Cardiac septum (tissue), 1 donor: ENCODE measurements at places on chromosomes 3 and 15. TPM values are rescaled to one million over a fixed set of nuclear protein-coding genes. Genes with fewer than 3 reads are reported as not detected.

GRCh38 chr3:114178770-114179368, at the start of gene DRD3:
Gene DRD3, minus strand, starts transcription at chr3:114179052. Its CDS starts 7,060 bp downstream, at chr3:114171992.
- DNase-seq, result no peak

GRCh38 chr3:135788146-135788545, 177.4 kb upstream of the PPP2R3A start:
- no peak for DNase-seq

DNA sequence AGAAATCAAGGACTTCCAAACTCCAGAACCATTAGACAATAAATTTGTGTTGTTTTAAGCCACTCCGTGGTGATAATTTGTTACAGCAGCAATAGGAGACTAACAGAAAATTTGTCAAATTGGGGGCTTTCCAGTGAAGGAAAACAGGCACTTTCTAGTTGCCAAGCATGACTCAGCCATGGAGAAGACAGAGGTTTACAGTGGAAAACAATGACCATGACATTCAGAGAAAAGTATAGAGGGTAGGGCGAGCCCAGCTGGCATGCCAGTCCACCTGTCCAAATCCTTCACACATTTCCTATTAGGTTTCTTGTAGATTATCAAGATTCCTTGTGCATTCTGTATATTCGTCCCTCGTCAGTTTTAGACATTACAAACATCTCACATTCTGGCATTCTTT, 24.9 kb downstream of the SLCO2A1 start:
- no peak for DNase-seq

The FBN1 gene
- total RNA-seq, result 32.1 TPM

The C3orf49 gene
- not detected for total RNA-seq

DNA sequence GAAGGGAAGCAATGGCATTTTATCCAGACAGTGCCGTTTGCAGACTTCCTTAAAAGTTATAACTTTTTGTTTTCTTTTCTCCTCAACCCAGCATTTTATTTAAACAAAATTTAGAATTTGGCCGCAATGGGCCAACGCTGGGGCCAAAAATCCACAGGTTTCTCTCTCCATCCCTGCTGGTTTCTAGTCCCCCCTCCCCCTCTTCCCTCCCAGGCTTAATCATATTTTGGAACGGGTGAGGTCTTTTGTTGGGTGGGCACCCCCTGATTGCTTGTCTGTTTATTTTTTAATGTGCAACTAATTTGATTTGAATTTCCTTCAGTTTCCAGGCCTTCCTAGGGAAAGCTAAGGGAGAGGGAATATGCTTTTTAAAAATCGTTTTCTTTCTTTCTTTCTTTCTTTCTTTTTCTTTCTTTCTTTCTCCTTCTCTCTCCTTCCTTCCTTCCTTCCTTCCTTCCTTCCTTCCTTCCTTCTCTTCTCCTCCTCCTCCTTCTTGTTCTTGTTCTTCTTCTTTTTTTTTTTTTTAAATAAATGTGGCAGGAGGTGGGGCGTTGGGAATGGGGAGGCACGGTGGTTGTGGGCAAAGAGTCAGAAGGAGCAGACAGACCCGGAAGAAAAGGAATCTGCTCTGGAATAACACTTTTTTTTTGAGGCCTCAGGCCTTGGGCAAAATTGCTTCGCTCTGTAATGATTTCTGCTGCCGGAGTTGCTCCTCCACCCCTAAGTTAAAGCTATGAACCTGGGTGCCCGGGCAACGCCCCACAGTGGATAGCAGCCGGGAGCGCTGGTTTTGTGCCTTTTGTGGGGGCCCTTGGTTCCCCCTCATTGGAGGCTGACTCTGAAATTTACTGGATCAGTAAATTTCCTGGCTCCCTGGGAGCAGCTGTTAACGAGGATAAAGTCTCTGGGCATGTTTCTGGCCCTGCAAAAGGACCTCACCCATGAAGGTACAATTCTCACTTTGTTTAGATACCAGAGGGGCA, 1.9 kb downstream of the FNDC3B start:
- DNase-seq, result no peak

The ASB14 gene
- 5.8 TPM for total RNA-seq

DNA sequence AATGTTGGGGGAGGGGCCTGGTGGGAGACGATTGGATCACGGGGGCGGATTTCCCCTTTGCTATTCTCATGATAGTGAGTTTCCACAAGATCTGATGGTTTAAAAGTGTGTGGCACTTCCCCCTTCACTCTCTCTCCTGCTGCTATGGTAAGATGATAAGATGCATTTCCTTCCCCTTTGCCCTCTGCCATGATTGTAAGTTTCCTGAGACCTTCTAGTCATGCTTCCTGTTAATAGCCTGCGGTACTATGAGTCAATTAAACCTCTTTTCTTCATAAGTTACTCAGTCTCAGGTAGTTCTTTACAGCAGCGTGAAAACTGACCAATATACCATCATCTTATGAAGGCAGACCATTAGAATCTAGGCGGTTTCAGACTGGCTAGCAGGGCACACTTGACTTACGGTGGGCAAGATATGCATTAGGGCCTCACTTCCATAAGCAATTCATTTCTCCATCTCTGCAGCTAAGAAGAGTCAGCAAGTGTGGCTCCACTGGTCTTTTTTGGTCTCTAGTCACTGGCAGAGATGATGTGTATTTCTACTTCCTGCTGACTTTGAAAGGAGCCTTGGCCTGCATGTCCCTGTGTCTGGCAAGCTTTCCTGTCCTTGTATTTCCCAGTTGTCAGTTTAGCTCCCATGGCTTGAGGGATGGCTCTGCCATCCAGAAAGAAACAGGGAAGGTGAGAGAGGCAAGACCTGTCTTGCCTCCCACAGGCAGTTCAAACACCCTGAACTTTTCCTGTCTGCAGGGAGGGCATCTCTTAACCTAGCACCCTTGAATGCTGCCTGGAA, 109.0 kb upstream of the ADAMTS9 start:
- no peak for DNase-seq

The TAGLN3 gene
- 0.46 TPM for total RNA-seq

DNA sequence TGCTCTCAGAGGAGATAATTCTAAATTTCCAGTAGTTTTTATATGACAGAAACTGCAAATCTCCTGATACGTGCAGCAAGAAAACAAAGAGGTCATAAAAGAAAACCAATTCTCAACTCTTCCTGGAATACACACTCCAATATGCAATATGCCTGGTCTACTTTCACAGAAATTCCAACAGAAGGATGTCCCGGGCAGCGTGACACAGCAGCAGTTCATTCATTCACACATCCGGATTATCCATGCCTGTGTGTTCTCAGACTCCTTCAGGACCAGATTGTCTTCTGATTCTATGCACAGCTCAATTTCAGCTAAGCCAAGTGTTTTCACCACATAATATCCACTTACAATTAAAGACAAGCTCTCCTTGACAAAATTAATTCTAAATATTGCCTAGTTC, 64.3 kb downstream of the FBN1 start:
- DNase-seq, result no peak

The TMEM40 gene
- total RNA-seq, result 0.54 TPM

The GTPBP8 gene
- 18.3 TPM for total RNA-seq

DNA sequence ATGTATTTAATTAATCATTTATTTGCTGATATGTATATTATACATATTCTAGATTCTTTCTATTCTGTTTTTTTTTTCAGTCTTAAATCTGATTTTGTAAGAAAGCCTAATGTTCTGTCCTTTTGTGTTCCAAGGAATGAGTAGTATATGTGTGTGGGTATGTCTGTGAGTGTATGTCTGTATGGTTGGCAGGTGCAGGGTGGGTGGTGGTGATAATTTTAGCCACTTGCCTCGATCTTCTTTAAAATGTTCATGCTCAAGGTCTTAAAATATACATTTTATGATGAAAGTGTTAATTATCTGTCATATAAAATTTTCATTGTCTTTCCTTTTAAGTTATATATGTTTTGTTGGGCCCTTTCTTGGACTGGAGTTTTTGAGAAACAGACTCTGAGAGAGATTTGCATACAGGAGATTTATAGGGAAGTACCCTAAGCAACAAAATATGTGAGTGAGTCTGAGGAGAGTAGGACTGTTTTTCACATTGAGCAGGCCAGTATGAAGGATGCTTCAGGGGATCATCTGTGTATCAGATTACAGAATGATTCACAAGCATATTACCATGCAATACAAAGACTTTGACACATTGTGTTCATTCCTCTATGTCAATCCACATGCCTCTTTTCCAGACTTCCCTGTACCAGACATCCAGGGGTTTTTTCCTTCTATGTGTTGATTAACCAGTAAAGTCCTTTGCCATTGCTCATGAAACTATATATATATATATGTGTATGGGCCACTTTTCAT, 211.0 kb upstream of the DPPA4 start:
- DNase-seq, result no peak

- no peak for DNase-seq
Observed at GRCh38 chr3:185361920-185362319, 1.0 kb upstream of the MAP3K13 start.

The SLC2A2 gene
- not detected for total RNA-seq

- no peak for DNase-seq
Observed at GRCh38 chr3:35743218-35743617, 103.9 kb downstream of the ARPP21 start.

The DPPA2 gene
- not detected for total RNA-seq

The ST8SIA2 gene
- 10.1 TPM for total RNA-seq

The BNC1 gene
- total RNA-seq, result 0.11 TPM

- no peak for DNase-seq
Observed at GRCh38 chr3:186694288-186695032, 22.7 kb upstream of the KNG1 start.

DNA sequence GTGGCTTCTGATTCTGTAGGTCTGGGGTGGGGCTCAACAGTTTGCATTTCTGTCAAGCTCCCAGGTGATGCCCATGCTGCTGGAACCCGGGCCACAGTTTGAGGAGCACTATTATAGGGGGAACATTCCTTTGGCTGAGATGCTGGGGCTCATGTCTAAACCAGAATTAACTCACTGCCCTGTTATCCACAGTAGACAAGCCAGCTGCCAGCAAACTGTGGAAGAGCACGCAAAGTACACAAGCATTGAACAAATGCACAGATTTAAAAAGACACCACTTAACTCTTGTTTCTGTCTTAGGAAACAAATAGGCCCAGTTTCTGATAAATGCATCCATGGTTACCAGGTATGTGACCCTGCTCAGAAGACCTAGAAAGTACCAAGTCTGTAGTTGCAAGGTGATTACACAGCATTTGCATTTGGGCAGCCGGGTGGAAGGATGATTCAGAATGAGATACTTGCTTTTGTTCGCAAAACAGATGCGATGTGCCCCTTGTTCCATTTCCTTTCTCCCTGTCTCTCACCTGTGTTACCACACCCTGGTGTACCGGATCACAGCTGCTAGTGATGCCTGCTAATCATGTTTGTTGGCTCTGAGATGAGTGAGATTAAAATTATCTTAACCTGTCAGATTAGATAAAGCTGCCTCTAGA, 12.4 kb downstream of the GYG1 start:
- no peak for DNase-seq

- DNase-seq, result no peak
Observed at GRCh38 chr15:73607405-73607804, 25.8 kb downstream of the NPTN start.

DNA sequence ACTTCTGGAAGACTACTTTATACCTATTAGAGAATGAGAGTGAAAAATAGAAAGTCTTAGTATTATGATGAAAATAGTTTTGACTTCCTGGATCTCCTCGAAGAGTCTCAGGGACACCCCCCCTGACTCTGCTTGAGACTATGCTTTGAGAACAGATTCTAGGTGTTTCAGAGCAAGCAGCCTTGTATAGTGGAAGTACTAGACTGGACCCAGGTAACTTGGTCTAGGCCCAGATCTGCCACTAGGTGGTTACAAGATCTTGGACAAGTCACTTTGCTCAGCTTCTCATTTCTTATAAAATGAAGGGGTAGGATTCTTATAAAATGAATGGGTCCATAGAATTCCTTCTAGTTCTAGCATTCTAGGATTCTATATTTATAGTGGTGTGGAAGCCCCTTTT, 9.1 kb downstream of the ABHD5 start:
- DNase-seq, result no peak

The AAGAB gene
- 24.1 TPM for total RNA-seq

- no peak for DNase-seq
Observed at GRCh38 chr15:101647251-101647650, 4.9 kb downstream of the TM2D3 start.

The SIDT1 gene
- total RNA-seq, result 0.89 TPM

DNA sequence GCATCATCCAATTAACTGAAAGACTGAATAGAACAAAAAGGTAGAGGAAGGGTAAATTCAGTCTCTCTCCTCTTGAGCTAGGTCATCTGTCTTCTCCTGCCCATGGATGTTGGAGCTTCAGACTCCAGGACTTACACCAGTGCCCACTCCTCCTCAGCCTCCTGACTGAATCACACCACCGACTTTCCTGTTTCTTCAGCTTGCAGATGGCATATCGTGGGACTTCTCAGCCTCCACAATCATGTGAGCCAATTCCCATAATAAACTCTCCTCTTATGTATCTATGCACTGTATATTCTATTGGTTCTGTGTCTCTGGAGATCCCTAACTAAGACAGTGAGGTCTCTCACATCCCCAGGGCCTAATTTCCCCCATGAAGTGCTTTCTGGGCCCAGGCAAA, 140.4 kb downstream of the CD47 start:
- no peak for DNase-seq

DNA sequence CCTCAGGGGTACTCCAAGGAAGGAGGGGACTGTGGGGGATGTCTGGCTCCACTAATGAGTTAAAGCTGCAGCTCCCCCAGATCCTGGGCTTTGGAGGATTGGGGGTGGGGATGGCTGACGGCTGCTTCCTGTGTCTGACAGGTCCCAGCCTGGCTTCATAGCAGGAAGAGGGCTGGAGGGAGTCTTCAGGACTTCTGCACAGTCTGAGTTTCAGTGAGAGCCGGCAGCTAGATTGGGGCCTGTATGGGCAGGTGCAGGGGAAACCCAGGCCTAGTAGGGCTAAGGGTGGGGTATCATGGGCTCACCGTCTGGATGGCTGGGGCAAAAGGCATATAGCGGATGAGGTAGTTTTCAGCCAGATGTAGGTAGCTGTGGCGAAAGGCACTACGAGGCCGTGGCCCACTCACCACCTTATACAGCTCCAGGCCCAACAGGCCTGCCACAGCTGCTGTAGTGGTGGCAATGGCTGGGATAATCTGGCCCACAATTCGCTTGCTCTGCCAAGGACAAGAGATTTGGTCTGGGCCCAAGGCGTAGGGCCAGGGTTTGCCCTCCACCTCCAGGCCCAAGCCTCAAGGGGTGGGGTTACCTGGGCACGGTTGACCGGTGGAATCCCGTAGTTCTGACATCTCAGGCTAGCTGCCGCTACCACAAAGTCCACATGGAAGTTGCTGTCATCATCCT, 4.5 kb downstream of the INKA1 start:
- DNase-seq, result no peak

- no peak for DNase-seq
Observed at GRCh38 chr3:142213298-142213697, 12.1 kb downstream of the GK5 start.

DNA sequence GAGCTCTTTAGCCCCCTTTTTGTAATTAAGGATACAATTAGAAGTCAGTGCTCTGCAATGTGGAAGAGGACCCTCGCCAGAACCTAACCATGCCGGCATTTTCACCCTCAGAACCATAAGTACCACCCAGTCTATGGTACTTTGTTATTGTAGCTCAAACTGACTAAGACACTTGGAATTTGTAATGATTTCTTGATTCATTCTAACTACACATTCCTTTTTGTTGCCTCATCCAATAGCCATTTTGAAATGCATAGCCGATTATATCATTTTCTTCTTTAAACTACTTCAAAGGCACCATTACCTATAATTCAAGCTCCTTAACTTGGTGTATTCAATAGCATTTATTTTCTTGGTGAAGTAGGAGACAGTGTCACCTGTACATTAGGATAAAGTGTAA, 61.4 kb downstream of the GLB1 start:
- no peak for DNase-seq

- DNase-seq, result no peak
Observed at GRCh38 chr3:123421353-123422174, 27.3 kb downstream of the ADCY5 start.

The C3orf80 gene
- total RNA-seq, result 0.94 TPM

The FHIT gene
- 16.6 TPM for total RNA-seq

- DNase-seq, result peak; percentile 97
Observed at GRCh38 chr3:101676216-101676764, 642 bp downstream of the ZBTB11 start.
